ENCODE measurements at places on chromosomes 4 and X. TPM values are rescaled to one million over a fixed set of nuclear protein-coding genes. Genes with fewer than 3 reads are reported as not detected.
A peak's percentile ranks its signal among the peaks of the same experiment; 100 is the strongest.

CXCL11 gene
- total RNA-seq = 1.9 TPM

- no peak overlapping the region for H3K27ac ChIP-seq
- no peak overlapping the region for H3K4me3 ChIP-seq
These were observed 60.5 kb downstream of the TBC1D14 start for GRCh38 chr4:6969826-6970800.

DNA sequence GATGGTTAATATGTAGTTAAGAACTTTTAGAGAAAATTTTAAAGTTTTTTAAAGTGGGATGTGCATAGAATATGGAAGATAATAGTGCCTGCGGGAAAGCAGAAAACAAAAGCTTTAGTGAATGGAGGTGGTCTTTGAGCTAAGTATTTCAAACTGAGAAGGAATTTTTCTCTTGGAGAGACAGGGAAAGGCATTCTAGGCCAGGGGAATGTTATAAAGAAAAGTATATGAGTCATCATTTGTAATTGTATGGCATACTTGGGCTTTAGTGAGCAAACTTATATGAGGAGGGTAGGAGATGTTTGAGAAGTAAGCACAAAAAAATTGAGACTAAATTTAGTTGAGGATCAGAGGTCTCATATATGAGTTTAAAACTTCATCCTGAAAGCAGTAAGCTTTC lies 467.0 kb downstream of the PPARGC1A start:
- peaks cover 20% of the 10 kb centered on the region for H3K4me1 ChIP-seq
- peak overlapping the region; percentile 47 for H3K27ac ChIP-seq
- DNase-seq = peak; percentile 52
- H3K36me3 ChIP-seq = 0 out of 2 replicates have a peak, but pooled peaks cover 5% of the 10 kb centered on the region

DNA sequence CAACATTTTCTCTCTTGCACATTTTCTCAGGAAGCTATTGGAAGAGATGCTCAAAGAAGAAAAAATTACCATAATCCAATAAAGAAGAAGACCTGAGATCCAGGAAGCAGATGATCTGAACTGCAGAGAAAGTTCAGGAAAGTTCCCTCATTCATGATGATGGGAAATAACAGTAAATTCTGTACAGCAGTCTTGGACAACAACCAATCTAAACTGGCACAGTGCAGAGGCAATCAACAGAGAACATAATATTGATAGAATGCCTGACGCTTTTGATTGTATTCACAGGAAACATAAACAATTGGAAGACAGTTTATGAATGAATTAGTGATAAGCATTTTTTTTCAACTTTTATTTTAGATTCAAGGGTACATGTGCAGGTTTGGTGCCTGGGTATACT lies 428.9 kb downstream of the KCTD8 start:
- no peak overlapping the region for H3K4me3 ChIP-seq
- no peak for DNase-seq
- H3K36me3 ChIP-seq = no peaks in the 10 kb centered on the region
